NCI-H524 (cell line): ENCODE measurements at places on chromosomes 3 and 15.

GRCh38 chr15:36756707-36757106, 177.3 kb downstream of the CDIN1 start:
- DNase-seq = no peak

DNA sequence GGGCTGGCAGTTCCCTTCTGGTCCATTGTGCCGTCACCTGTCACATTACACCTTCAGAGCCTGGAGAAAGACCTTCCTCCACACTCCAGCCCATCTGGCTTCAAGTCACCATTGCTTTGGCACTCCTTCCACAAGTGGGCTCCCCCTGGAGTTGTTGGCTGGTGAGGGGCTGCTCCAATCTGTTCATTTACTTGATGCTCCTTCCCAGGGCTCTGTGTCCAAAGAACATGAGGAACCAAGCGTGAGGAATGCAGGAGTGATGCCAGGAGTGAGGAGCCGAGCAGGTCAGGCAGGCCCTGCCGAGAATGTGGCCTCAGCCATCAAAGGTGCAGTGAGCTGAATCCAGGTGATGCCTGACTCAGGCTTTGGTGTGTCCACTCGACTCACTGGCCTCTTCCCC, 57.2 kb downstream of the OXNAD1 start:
- no peak for DNase-seq

DNA sequence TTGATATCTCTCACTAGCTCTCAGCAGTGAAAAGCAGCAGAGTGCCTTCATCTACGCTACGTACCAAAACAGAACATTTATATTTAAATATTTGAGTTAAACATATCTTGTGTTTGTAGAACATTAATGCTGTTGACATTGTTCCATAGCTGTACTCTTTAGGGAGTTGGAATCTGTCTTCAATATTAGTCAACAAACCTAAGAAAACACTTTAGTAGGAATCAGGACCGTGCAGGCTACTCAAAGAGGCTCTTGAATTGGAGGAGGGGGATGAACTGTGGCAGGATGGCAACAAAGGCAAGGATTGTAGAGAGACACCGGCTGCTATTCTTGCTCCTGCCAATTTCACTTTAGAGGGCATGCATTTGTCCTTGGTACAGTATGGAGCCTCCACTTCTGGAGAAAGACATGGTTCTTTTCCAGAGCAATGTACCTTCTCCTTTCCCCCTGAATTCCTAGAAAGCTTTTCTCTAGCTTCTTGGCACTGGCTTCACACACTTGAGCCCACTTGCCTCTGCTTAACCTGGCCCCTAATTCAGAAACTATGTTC, 265.9 kb downstream of the CD47 start:
- no peak for DNase-seq

- no peak for DNase-seq
These were observed 282.5 kb upstream of the STT3B start for GRCh38 chr3:31250116-31250777.

GRCh38 chr15:44308889-44309288, 20.4 kb downstream of the GOLM2 start:
- no peak for DNase-seq

GRCh38 chr3:132154619-132155018, 119.8 kb upstream of the CPNE4 start:
- DNase-seq = no peak

DNA sequence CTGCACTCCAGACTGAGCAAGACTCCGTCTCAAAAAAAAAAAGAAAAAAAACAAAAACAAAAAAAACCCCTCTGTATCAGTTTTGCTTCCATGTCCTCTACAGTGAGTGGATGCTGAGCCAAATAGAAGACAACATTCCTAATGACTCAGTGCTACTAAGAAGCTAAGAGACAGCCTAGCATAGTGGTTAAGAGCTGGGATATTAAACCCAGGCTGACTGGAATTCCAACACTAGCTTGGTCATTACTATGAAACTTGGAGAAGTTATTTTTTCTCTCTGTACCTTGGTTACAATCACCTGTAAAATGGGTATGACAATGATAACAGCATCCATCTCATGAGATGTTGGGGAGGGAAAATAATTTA, 60.9 kb upstream of the PYGO1 start:
- DNase-seq = no peak

DNA sequence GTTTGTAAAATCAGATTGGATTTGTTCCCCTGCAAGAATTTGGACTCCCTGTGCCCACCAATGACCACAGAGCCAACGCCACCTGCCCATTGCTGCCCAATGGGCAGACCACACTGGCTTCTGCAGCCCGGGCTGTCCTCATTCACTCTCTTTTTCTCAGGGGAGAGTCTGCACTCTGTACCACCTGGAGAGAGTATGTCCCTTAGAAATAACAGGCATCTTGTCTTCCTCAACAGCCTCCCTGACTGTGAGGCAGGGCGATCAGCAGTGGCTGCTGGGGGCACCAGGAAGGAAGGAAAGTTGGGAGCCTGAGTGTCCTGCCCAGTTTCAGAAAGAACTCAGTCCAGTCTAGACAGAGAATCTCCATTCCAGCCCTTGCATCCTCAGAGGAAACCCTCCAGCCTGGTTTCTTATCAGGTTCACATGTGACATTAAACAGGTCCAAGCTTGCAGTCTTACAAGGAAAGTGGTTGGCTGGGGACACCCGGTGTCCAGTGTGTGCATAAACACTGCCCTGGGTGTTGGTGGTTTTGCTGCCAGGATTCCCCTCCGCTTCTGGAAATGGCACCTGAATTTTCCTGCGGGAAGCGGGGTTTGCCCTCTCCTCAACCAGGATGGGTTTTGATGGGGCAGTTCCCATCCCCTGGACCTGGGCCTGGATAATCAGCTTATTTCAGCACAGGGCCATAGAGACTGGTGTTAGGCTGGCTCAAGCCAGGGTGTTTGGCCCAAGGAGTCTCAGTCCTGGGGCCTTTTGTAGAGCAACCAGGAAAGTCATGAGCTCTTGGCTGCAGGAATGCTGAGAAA, 37.2 kb downstream of the SSUH2 start:
- DNase-seq = no peak

DNA sequence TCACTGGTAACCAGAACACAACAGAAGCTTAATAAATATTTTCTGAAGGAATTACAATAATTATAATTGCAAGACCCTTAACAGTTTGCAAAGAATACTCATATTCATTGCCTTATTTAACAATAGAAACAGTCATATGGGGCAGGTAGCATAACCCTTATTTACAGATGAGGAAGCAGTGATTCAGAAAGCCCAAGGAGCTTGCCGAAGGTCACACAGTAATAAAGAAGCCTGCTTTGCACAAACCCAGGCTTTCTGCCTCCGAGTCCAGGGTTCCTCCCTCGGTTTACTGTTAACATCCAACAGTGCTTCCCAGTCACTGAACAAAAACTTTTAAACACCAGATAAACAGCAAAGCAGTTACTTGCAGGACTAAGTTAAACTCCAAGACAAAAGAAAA, 35.3 kb downstream of the SRGAP3 start:
- DNase-seq = no peak

GRCh38 chr3:57518276-57518915, 25.7 kb downstream of the DNAH12 start:
- no peak for DNase-seq

GRCh38 chr15:88769161-88769971, 33.9 kb upstream of the ACAN start:
- DNase-seq = no peak

DNA sequence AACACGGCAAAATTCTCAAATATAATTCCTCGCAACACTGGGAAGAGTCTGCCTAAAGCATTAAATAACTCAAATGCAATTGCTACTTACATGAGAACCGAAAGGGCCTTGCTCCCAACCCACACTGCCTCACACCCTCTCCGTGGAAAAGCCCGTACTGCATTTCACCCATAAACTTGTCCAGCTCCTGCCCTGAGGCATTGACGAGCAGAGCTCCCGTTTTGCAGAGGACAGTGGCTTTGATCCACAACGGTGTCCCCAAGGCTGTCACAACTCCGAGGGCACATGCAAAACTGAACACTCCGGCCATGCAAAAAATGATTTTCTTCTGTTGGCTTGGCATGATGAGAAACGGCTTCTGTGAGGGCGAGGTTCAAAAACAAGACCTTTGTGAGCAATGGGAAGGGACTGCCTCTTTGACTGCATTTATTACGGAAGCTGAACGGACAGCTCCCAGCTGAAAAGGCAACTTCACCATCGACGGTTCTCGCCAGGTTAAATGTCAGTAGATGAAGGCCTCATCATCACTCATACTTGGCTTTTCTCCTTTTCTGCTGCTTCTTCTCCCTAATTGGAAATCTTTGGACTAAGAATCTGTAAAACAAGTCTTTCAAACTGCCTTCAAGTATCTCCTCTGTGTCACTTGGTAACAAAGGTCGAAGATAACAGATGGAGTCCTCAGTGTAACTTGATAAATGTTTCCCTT, at the start of gene CLRN1:
Gene CLRN1 (minus strand): TSS at position 362 of the 706 bp plus-strand sequence. CDS start 19 bp downstream, at position 343.
- no peak for DNase-seq
